ENCODE measurements at places on chromosomes 7 and 10.

- DNase-seq, result no peak
Observed at GRCh38 chr10:111612273-111612672, 535.4 kb downstream of the ADRA2A start.

- DNase-seq, result no peak
Observed at GRCh38 chr10:120478386-120478785, 21.4 kb downstream of the PLPP4 start.

GRCh38 chr7:22572937-22573336 is 72.9 kb upstream of the STEAP1B start:
- peak; percentile 48 for DNase-seq

- DNase-seq, result peak; percentile 52
Observed at GRCh38 chr10:67666416-67667034, 29.5 kb downstream of the CTNNA3 start.

DNA sequence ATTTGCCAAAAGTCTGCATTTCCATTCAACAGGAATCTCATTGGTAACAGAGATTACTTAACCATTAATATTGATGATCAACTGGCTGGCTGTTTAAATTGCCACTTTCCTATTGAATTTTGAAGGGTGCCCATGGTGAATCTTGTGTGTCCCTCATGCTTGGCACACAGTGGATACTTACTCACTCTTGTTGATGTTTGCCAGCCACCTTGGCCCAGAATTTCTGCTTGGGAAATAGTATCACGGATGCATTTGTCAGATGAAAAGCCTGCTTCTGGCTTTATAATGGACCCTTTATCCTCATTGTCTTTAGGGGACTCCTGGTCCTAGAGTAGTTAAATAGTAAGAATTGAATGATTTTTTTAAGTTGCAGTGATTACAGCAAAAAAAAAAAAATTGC is 52.0 kb downstream of the MMRN2 start:
- DNase-seq, result no peak

DNA sequence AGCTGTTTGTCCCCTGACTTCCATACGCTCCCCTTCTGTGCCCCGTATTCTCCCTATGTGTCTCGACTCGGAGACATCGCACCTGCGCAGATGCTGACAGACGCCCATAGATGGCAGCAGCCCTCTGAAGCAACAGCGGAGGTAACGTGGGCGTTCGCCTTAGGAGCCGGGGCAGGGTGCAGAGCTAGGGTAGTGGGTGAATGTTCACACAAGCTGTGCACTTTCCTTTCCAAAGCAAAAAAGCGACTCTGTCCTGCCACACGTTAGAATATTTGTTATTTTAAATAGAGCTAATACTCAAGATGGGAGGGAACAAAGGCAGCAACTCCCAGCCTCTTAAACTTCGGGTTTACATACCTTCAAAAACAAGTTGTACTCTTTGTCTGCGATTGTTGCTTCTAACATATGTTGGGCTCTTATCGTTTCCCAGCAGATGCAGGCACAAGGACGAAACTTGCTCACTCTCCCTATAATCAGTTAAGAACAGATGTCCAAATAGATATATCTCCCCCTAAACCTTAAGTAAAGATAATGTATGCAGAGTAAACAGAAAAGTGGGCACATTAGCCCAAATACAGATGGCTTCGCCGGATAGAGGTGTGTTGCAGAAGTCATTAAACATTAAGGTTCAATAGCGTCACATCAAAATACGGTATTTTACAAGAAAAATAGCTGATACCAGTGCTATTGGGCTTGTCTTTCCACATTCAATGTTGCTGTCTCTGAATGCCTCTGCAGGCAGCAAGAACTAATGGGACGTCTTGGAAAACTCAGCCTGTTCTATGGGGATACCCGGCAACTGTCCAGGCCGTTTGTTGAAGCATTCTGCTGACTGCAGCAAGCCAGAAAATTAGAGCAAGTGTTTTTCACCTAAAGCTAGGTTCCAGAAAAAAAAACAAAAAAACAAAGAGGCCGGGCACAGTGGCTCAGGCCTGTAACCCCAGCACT is 340.3 kb upstream of the PRKCQ start:
- peak; percentile 20 for DNase-seq

DNA sequence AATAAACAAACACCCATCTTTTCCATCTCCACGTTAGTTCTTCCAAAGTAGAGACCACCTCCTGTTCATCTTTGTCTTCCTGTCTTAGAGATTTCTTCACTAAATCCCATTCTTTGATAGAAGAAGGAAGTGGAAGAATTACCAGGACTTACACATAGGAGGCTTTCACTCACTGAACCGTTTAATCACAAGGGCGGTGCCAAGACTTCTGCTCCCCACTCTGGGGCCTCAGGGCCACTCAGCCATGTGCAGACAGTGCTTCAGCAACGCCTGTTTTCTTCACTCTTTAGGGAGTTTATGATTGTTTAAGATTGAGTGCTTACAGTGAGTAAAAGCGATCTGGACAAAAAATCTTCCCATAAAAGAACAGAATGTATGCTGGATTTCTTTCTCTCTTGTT is 63.9 kb upstream of the SORCS3 start:
- DNase-seq, result peak; percentile 29

- no peak for DNase-seq
Observed at GRCh38 chr7:5212633-5213285, 22.7 kb downstream of the WIPI2 start.

All from foreskin melanocyte (primary cell).